ENCODE measurements at places on chromosomes 4 and X. TPM values are rescaled to one million over a fixed set of nuclear protein-coding genes. Genes with fewer than 3 reads are reported as not detected.

The ENAM gene
- not detected for total RNA-seq

The EGFL6 gene
- not detected for total RNA-seq

The DGKK gene
- total RNA-seq, result not detected

The PAK3 gene
- total RNA-seq, result under 0.01 TPM

The SHROOM4 gene
- total RNA-seq, result 0.39 TPM

The MTNR1A gene
- not detected for total RNA-seq

The FAM184B gene
- total RNA-seq, result not detected

The PPP2R2C gene
- 0.20 TPM for total RNA-seq

The PTCHD1 gene
- not detected for total RNA-seq

The SOD3 gene
- total RNA-seq, result 1.6 TPM

The CYBB gene
- total RNA-seq, result not detected

The SASH3 gene
- not detected for total RNA-seq

The NDUFA1 gene
- total RNA-seq, result 51.1 TPM

The IGSF1 gene
- total RNA-seq, result under 0.01 TPM

The EMCN gene
- not detected for total RNA-seq

The NAA11 gene
- total RNA-seq, result not detected

The MAGEB3 gene
- total RNA-seq, result not detected

The ITGB1BP2 gene
- 1.8 TPM for total RNA-seq

The KLF8 gene
- 4.4 TPM for total RNA-seq

The SLC6A14 gene
- total RNA-seq, result not detected

The LGI2 gene
- under 0.01 TPM for total RNA-seq

The PTPN13 gene
- 52.4 TPM for total RNA-seq

The LRCH2 gene
- 4.8 TPM for total RNA-seq

The RAB41 gene
- not detected for total RNA-seq

The SHROOM2 gene
- under 0.01 TPM for total RNA-seq

The TRAM1L1 gene
- total RNA-seq, result 1.8 TPM

The DDIT4L gene
- 12.9 TPM for total RNA-seq

The FBXL5 gene
- total RNA-seq, result 58.4 TPM

The GDPD2 gene
- total RNA-seq, result under 0.01 TPM

The ADAMTS3 gene
- 1.1 TPM for total RNA-seq

The UGT2B15 gene
- total RNA-seq, result not detected

The PCDH10 gene
- total RNA-seq, result not detected

The SH3D19 gene
- total RNA-seq, result 86.0 TPM

The FAM133A gene
- not detected for total RNA-seq

The SLIT2 gene
- total RNA-seq, result 29.1 TPM

The EGF gene
- 0.73 TPM for total RNA-seq

The HSFX4 gene
- total RNA-seq, result not detected

The CITED1 gene
- 2.0 TPM for total RNA-seq

The RBMXL3 gene
- not detected for total RNA-seq

The MSANTD1 gene
- total RNA-seq, result 0.37 TPM

The GABRQ gene
- total RNA-seq, result not detected

The PRKX gene
- 19.2 TPM for total RNA-seq

All from subcutaneous preadipocyte (primary cell).